ENCODE measurements at places on chromosomes 13 and 19.
A peak's percentile ranks its signal among the peaks of the same experiment; 100 is the strongest.

GRCh38 chr19:37999309-38000213 is 92.6 kb downstream of the SIPA1L3 start:
- DNase-seq, result no peak

DNA sequence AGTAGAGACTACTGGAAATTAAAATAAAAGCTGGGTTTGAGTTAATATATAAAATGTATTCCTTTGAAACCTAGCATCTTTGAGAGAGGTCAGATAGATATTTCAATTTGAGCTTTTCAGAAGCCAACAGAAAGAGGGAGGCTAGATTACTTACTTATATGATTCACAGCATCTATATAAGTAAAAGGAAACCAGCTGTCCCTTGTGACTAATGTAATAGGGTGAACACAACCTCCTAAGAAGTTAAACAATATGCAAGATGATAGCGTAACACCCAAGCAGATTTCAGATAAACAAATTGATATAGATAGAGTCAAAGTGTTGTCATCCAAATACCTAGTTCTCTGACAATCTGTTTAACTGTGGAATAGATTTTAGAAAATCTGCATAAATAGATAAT is 393.5 kb upstream of the GPC6 start:
- no peak for DNase-seq

DNA sequence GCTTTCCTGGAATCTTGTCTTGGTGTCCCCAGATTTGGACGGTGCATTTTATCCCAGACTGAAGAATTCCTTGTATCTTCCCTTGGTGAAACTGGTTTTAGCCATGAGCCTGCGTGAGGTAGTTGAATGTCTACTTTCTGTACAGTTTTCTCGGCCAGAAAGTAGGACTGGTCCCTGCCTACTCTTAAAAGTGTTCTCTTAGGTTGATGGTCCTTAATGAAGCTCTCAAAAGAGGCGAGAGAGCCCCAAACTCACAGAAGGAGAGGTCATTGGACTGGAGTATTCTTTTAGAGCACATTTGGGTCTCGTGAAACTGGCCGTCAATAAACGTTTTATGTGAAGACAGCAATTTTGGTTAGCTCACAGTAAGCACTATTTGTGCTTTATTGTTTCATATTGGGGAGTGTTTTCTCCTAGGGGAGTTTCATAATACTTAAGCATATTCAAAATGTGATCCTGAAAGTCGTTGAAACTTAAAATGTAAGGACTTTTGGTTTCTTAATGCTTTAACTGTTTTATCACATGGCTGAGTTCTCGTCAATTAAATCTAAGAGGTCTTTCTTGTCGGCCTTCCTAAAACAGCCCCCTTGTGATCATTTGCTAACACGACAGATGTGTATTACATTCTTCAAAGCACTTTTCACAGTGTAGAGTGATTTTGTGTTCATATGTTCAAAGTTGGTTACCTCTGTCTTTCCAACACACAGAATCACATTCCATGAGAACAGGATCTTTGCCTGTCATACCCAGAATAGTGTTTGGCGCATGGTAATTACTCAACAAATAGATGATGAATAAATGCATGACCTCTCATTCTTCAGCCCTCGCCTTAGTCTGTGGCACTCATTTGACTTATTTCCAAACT is 889 bp downstream of the GTF2F2 start:
- no peak for DNase-seq

DNA sequence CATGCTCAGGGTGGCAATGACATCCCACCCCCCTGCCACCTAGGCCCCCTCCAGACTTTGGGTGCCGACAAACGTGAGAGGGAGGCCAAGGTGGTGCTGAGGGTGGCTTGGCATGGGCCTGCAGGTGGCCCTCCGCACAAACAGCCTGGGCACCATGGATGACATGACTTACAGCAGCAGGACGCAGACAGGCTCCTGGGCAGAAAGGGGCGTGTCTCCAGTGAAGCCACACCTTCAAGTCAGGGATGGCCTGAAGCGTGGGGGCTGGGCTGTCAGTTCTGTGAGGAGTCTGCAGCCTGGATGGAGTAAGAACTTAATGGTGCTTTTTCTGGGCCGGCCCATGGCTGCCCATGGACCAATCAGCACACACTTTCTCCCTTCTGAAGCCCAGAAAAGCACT is 25.3 kb downstream of the POMP start:
- DNase-seq, result peak; percentile 32

GRCh38 chr13:69720278-69720983 is 387.2 kb upstream of the ATXN8OS start:
- DNase-seq, result no peak

All from NT2/D1 (cell line).